Fibroblast of pulmonary artery (primary cell): ENCODE measurements at places on chromosomes 4 and X.
A peak's percentile ranks its signal among the peaks of the same experiment; 100 is the strongest.

DNA sequence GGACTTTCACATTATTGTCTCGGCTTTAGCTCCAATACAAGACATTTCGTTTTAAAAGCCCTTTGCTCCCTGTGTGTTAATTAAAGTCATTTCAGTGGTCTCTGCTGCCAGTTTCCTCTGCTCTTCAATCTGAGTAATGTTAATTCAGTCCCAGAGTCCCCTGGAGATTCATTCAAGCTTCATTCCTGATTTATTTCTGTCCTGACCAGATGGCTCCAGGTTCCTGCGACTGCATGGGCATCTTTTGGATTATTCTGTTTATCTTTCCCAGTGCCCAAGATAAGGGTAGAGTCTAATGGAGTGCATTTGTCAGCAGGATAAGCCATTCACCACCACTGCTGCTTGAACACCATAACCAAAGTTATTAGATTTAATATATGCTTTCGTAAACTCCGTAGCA, 6.1 kb upstream of the PAGE1 start:
- DNase-seq = no peak

- peak; percentile 58 for DNase-seq
These were observed 126.6 kb downstream of the NPNT start for GRCh38 chr4:106021737-106022410.

GRCh38 chrX:65392284-65392683, 142.3 kb downstream of the LAS1L start:
- no peak for DNase-seq

- DNase-seq = no peak
These were observed 286.3 kb upstream of the AGA start for GRCh38 chr4:177728361-177729152.

GRCh38 chrX:151970027-151970426, 4.4 kb downstream of the GABRE start:
- no peak for DNase-seq

- no peak for DNase-seq
These were observed 3.5 kb downstream of the SPINK2 start for GRCh38 chr4:56817840-56818491.

DNA sequence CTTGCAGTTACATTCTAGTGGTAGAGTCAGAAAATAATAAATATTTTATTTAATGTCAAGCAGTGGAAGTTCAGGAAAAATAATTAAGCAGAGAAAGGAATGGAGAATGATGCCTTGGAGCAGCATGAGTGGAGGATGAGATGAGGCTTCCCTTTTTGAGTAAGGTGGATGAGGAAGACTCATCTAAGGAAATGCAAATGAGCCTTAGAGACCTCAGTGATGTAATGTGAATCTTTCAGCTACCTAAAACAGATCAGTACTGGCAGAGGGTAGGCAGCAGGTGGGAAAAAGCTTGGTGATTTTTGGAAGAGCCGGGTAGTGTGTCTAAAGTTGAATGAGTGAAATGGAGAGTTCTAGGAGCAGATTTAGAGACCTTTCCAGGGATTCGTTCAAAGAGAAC, 118.2 kb downstream of the GRID2 start:
- no peak for DNase-seq

GRCh38 chr4:96763546-96763945, 923.7 kb downstream of the PDHA2 start:
- no peak for DNase-seq

DNA sequence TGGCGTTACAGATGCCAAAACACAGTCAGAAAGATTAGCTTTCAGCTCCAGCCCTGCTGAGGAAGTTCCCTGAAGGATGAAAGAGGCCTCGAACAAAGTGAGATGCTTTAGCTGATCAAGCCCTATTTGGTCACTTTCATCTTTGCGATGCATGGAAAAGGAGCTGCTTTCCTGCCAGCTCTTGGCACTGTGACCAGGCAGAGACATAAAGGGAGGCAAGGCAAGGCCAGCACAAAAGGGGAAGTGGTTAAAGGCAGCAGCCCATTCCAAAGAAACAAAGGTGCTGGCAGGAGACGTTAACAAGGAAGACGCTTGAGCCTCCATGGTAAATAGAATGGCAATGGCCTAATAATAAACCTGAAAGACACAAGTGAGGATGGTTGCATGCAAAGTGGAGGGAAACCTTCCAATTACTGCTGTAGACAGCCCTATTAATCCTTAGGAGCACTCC, 617.1 kb upstream of the INTU start:
- no peak for DNase-seq

GRCh38 chr4:74121643-74122579, 22.9 kb upstream of the CXCL2 start:
- no peak for DNase-seq

DNA sequence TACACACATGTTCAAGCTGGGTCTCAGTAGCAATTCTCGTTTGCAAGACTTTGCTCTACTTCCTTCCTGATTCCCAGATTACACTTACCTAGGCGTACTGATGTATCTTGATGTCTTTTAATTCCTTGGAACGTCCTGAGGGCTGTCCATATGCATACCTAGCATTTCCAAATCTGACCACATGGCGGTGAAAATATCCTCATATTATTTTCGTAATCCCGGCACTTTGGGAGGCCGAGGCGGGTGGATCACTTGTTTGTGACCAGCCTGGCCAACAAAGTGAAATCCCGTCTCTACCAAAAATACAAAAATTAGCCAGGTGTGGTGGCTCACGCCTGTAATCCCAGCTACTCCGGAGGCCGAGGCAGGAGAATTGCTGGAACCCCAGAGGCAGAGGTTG, 1786.3 kb upstream of the TENM3 start:
- DNase-seq = no peak

DNA sequence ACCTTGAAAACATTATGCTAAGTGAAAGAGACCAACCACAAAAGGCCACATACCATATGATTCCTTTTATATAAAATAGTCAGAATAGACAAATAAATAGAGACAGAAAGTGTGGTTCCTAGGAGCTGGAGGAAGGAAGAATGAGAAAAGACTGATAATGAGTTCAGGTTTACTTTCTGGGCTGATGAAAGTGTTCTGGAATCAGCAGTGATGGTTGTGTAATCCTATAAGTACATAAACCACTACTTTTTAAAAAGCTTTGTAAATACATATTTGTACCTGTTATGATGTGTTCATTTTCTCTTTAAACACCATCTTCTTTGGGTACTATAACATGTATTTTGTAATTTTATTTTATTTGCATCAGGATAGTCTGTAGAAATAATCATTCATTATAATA, 20.6 kb downstream of the PIR start:
- DNase-seq = no peak

DNA sequence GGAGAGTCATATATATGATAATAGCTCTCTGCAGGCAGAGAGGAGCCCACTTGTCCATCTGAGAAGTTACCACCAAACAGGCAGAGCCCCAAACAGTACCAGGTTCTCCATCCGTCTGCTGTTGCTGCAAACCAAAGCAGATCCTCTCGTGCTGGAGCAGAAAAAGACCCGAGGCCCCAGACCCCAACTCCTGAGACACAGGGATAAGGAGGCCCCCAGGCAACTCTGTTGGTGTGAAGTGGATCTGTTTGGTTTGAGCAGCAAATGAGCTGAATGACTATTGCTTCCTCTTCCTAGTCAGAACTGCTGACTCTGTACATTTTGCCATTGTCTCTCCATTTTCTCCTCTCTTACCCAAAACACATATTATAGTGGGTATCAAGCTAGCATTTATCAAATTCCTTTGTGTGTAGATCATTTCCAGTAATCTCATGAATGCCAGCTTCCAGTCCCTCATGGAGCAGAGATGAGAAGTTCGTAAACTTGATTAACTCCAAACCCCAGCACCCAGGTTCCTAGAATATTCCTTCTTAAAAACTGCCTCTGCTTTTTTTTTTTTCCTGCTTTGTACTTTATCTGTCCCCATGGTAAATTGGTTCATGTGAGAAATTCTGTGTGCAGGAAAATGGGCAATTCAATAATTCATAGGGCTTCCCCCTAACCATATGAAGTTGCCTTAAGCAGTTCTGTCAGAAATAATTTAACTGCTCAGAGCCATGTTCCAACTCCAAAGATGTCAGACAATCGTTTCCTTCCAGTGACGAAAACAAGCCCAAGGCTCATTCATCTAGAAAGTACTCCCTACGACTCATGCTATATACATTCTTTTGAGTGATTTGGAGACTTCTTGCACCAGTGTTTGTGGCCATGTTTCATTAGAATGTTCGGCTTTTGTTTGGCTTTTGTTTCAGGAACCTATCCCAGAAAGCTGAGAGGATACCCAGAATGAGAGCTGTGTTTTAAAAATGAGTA, 98.6 kb upstream of the ATXN3L start:
- peak; percentile 40 for DNase-seq

DNA sequence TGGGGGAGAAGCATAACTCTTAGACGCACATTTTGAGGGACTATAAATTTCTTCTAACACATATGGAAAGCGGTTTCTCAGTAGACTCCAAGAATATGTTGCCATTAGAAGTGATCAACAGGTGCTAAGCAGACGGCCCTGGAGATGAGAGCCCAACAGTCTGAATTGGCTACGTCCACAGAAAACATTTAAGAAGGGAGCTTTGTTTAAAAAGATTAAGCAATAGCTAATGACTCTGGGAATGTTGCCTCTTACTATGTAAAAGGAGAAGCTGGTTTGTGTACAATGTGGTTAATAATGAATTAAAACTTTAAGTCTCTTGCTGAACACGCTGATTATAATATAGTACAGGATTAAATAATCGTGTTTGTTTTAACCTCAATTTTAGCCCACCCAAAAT, 399.5 kb downstream of the SMARCA1 start:
- DNase-seq = no peak

DNA sequence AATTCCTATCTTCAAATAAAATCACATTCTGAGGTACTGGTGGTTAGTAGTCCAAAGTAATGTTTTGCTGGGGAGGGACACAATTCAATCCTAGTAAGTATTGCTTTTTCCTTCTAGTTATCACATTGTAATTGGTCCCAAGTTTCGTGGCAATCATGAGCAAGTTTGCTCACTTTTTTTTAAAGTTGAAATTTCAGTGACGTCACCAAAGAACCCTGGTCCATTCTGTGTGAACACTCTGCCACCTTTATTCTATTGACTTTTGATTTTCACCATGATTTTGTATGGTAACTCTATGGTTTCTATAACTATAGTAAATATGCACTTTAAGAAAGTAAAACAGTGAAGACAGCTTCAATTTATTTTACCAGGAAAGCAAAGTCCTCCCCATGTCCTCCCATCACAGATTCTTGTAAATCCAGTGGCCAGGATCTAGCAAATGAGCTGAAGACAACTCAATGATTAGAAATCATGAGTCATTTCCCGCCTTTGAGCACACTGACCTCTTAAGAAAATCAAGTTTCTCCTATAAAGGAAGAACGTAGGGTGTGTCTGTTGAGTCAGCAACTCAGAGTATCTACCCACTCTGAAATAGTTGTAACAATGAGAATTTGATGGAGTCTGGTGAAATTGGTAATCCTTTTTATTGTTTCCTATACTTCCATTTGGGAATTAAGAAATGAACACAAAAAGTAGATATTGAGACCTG, 1306.6 kb upstream of the PABPC4L start:
- DNase-seq = peak; percentile 82

- peak; percentile 65 for DNase-seq
These were observed 179.8 kb downstream of the SPCS3 start for GRCh38 chr4:176499518-176499917.

- no peak for DNase-seq
These were observed 46.8 kb downstream of the PKD2 start for GRCh38 chr4:88054229-88054628.

DNA sequence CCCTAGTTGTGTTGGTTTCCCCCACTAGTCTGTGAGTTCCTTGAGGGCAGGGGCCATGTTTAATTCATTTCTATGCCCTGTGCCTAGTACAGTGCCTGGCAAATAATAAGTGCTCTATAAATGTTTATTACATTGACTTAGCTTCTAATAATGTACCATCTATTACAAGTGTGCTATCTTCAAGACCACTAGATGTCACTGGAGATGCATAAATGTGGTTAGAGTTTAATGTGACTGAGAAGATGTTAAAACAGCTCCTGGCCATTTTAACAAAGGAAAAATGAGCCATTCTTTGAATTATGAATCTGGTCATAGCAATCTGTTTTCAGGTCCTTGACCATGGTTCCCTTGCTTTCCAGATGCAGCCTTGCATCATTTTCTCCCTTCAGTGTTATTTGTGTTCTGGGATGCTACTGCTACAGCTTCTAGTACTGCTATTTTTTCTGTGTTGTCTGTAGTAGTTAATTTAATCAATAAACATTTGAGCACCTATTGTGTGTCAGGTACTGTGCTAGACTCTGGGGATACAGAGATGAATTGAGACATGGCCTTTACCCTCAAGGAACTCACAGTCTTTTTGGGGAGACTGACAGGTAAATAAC, 43.2 kb downstream of the SLC9A6 start:
- DNase-seq = peak; percentile 79

- no peak for DNase-seq
These were observed 49.7 kb downstream of the TMPRSS11F start for GRCh38 chr4:68079928-68080327.

GRCh38 chr4:145797278-145797677, 117.3 kb downstream of the C4orf51 start:
- no peak for DNase-seq

GRCh38 chr4:41192136-41192535, 22.2 kb downstream of the APBB2 start:
- DNase-seq = peak; percentile 75

DNA sequence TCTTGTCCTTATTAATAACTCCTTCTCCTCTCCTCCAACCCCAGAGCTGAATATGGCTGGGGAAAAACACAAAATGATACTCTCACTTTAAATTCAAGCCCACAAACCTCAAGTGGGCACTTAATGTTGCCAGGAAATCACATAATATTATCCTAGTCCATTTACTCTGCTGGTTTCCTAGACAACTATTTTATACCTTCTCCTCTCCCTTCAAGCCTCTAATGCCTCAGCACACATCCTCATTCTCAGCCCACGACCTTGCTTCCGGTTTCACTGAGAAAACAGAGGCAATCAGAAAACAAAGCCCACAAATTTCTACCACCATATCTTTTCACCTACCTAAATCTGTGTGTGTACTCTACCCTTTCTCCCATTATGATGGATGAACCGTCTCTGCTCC, 12.1 kb upstream of the CLCN5 start:
- no peak for DNase-seq

DNA sequence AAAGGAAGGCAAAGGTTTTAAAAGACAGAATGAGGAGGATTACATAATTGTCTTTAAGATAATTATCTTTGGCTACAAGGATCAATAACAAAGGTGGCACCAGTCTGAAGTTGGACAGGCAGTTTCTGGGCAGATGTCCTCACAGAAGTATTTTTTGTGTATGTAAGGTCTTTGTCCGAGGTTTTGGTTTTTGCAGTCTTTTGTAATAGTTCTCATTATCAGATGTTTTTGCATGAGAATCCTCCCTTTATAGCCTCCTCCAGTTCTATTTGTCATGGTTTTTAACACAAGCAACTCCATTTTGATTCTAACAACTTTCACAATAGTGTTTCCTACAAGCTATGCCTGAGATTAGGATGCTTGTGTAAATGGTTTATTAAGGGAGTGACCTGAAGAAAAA, 286.2 kb downstream of the IL1RAPL2 start:
- DNase-seq = no peak
